ENCODE measurements at places on chromosomes 16 and 17. TPM values are rescaled to one million over a fixed set of nuclear protein-coding genes. Genes with fewer than 3 reads are reported as not detected.

Gene TBC1D3I
- total RNA-seq: 0.29 TPM

Gene IGF2BP1
- 93.9 TPM for total RNA-seq

Gene ZNF469
- total RNA-seq: 14.2 TPM

Gene PDPR
- 15.0 TPM for total RNA-seq

Gene ANKRD40CL
- total RNA-seq: not detected

Gene CD19
- not detected for total RNA-seq

Gene SERPINF2
- 1.6 TPM for total RNA-seq

Gene KRT27
- total RNA-seq: not detected

Gene TBC1D3E
- not detected for total RNA-seq

Gene PLLP
- 1.6 TPM for total RNA-seq

Gene TMEM88
- total RNA-seq: 0.96 TPM

Gene CFAP97D1
- not detected for total RNA-seq

Gene VASN
- 8.3 TPM for total RNA-seq

Gene CD300H
- not detected for total RNA-seq

Gene PTGES3L
- 0.84 TPM for total RNA-seq

Gene FNDC8
- not detected for total RNA-seq

Gene HCRT
- not detected for total RNA-seq

Gene SLFN12
- not detected for total RNA-seq

Gene KRTAP16-1
- not detected for total RNA-seq

Gene PRSS53
- total RNA-seq: 1.8 TPM

Gene BLMH
- total RNA-seq: 52.0 TPM

Gene TEKT3
- total RNA-seq: 0.19 TPM

Gene SEZ6L2
- total RNA-seq: 24.4 TPM

Gene METTL26
- total RNA-seq: 124 TPM

Gene SUMO2
- total RNA-seq: 330 TPM

Gene CRISPLD2
- total RNA-seq: 3.6 TPM

Gene IRX6
- not detected for total RNA-seq

Gene TNFRSF17
- total RNA-seq: not detected

Gene LPO
- not detected for total RNA-seq

Gene PLA2G15
- total RNA-seq: 15.0 TPM

Gene PRSS36
- 0.91 TPM for total RNA-seq

Gene CLEC10A
- total RNA-seq: not detected

Gene AIPL1
- total RNA-seq: not detected

Gene SSTR5
- 0.11 TPM for total RNA-seq

Gene NLRC3
- not detected for total RNA-seq

Gene CTRB2
- total RNA-seq: not detected

Gene KIF18B
- total RNA-seq: 33.4 TPM

Gene AATK
- 0.42 TPM for total RNA-seq
